ENCODE measurements at places on chromosomes 1 and 21.

DNA sequence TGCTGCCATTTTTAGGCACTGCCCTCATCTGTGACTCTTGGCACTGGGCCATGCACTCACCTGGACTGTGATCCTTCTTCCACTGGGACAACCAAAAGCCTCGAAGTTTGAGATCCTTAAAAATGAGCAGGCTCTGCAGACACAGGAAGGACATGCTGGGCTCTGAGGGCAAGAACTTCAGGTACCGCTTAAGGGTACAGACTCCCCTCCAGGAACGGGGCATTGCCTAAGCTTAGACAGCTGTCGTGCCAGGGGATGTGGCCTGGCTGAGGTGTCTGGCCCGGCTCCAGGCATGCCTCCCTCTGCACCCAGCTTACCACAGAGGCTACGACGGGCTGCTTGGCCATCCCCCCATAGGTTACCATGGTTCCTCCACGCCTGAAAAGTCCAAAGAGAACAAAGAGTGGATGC lies 14.2 kb upstream of the SRSF4 start:
- no peak for DNase-seq

DNA sequence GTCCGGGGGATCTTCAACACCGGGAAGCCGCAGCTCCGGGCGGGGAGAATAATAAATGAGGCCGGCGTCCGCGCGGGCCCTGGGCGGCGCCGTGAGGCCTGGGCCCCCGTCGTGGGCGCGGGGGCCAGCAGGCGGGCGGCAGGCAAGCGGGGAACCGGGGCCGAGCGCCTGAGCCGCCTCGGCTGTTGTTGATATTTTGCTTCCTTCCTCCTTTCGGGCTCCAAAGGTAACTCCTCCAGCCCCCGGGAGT lies at the start of gene MEF2D:
MEF2D (minus strand) TSS at position 233 of the 250 bp plus-strand sequence. CDS start 17,483 bp downstream, outside the sequence.
- no peak for DNase-seq

GRCh38 chr21:32035617-32036016 lies 162.8 kb downstream of the HUNK start:
- no peak for DNase-seq

- DNase-seq = no peak
Measured at GRCh38 chr1:176199707-176200106, 7.4 kb downstream of the COP1 start.

GRCh38 chr1:153493343-153493960 lies 33.0 kb upstream of the S100A7 start:
- no peak for DNase-seq

GRCh38 chr21:43645136-43645891 lies 14.0 kb downstream of the HSF2BP start:
- peak; percentile 57 for DNase-seq

DNA sequence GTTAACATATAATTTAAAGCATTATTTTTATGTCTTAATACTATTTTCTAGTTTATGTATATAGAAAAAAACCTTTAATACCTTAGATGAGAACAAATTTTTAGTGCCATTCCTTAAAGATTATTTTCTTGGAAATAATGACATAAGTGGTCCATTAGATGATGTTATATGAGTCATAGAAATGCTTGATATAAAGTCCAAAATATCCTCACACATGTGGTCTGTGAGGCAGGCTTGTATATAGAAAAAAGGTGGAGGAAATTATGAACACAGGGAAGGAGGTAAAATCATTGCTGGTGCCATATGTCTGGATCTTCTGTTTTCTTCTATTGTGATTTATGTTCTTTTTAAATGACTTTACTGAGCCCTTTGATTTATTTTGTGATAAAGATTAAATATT lies 79.3 kb downstream of the MAP3K7CL start:
- DNase-seq = no peak

GRCh38 chr1:928825-929661 lies 5.3 kb downstream of the SAMD11 start:
- no peak for DNase-seq

GRCh38 chr1:206828765-206829164 lies 36.7 kb upstream of the IL20 start:
- DNase-seq = no peak

DNA sequence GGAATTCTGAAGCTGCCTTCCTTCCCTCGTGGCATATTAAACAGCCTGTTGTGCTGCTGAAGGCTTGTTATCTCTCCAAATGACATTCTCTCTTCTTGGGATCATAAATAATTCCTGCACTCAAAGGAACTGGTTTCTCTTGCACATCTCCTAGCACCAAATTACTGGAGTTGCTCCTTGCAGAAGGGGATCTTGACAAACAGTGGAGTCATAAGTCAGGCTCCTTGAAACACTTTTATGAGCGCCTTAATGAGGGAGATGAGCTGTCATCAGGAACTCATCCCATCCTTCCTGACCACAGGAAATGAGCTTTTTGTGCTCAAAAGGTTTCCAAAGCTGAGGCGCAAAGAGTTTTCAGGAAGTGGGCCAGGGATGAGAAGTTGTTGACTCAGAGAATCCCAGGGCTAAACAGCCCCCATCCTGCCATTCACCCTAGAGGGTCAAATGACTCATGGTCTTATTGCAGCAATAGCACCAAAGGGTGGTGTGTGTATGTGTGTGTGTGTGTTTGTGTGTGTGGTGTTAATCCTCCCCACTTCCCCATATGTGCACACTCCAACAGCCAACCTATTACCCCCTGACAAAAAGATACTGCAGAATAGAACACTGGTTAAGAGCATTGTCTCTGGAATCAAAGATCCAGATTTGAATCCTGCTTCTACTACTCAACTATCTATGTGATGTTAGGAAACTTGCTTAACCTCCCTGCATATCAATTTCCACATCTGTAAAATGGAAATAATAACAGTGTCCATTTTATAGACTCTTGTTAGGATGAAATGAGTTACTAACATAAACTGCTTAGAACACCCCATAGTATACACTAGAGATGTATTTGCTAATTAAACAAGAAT lies 2.8 kb upstream of the PHC2 start:
- peak; percentile 74 for DNase-seq

- DNase-seq = no peak
Measured at GRCh38 chr1:866095-866494, 57.6 kb upstream of the SAMD11 start.

GRCh38 chr1:31951276-31951675 lies 13.1 kb upstream of the PTP4A2 start:
- DNase-seq = no peak

DNA sequence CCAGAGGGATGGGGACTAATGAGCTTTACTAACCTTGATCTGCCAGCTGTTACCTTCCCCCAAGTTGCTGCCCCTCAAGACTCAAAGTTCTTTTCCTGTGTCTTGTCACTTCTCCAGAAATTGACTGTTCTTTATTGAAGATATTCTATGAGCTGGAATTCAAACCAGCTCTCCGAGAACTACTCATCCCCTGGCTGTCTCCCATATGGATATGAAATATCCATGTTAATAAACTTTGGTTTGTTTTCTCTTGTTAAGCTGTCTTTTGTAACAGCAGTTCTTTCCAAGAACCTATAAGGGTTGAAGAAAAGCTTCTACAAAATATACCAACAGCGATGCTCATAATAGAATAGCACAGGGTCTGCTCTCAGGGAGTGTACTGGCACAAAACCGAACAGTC lies 77.0 kb downstream of the CAMK2N1 start:
- no peak for DNase-seq

GRCh38 chr1:203360547-203361185 lies 9.7 kb upstream of the FMOD start:
- no peak for DNase-seq

DNA sequence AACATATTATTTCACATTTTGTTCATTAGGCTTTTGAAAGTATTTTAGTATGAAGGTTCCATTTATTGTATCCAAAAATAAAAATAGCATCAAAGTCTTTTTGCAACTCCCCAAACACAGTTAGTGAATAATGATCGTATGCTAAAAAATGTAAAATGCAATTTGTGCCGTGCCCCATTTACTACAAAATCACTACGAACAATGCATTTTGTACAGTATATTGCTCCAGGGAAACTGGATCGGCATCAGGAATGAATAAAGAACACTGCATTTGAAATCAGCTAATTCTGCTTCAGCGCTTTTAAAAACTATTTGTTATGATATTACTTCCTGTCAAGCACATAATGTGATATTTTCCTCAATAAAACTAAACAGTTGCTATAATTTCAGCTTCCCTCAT lies 547.8 kb downstream of the DPYD start:
- DNase-seq = no peak

DNA sequence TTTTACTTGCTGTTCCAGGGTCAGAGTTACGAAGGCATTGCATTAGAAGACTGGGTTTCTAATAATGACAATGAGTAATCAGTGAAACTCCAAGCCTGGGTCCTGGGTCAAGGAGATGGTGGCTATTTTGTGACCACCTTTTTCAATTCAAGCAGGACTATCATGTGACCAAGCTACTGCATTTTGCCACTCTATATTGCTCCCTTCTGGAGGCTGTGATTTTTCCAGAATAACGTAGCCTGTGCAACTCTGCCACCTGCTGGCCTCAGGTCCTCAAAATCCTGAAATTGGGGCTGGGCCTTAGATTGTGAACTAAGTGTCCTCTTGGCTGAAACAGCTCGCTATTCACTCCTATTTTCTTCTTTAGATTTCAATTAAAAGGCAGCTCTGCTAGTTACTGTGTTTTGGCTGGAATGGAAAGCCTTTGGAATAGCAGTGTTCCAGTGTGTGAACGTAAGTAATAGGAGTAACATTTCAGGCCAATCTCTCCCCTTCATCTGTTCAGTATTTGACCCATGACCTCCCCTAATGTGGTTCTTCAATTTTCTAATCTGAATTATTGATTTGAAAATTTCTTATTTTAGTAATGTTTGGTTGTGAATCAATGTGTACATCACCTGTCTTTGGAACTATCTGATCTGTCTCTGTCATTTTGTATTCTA lies 52.9 kb upstream of the CD46 start:
- peak; percentile 20 for DNase-seq

- DNase-seq = peak; percentile 7
Measured at GRCh38 chr1:119674835-119675289, 26.8 kb upstream of the ZNF697 start.

- no peak for DNase-seq
Measured at GRCh38 chr1:118863688-118864087, 124.5 kb downstream of the TBX15 start.

GRCh38 chr1:200444478-200444877 lies 34.6 kb upstream of the ZNF281 start:
- no peak for DNase-seq

DNA sequence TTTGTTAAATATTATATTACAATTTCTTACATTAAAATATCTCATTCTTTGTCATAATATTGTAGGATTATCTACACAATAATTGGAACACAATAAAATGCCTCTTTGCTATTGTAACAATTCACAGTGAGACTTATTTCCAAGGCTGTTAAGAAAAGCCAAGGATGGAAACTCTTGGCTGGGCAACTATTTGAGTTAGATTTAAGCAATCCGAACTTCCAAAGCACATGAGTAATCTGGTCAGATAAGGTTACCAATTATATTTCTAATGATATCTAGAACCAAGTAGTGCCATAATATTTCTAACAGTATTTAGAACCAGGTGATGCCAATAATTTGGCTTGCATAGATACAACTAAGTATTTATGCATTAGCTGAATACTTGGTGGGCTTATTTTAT lies 154.7 kb upstream of the KCNK2 start:
- no peak for DNase-seq

- DNase-seq = no peak
Measured at GRCh38 chr1:41823471-41823870, 95.3 kb downstream of the HIVEP3 start.

DNA sequence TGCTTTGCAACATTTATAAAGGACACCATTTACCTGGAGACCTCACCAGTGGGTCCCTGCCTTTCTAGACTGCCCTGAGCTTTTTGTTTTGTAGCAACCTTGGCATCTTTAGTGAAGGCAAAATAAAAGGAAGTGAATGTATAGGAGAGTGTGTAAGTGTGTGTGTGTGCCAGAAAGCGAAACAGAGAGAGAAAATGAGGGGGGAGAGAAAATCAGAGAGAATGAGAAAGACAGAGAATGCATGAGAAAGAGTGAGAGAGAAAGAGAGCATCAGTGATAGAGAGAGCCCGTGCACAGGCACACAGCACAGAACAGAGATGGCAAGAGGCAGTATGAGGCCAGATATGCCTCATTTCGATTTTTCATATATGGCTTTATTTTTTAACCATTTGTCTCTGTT lies 57.5 kb downstream of the HSD3B1 start:
- no peak for DNase-seq

- DNase-seq = no peak
Measured at GRCh38 chr1:6359216-6360116, 34.1 kb downstream of the ACOT7 start.

DNA sequence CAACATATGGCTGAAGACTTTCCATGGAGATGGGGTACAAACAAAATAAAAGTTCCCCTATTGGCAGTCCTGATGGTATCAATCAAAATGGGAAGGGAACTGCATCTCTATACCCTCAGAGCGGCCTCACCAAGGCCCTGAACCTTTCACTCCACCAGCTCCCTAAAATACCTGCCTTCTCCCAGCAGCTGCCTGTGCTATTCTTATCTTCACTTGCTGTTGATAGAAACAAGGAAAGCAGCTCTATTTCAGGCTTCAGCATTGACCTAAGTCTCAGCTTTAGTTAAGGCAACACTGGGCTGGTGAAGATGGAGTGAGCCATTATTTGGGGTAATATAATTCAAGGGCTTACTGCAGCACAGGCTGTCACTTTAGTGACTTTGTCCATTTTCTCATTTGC lies 21.7 kb upstream of the PIGC start:
- no peak for DNase-seq

Measured in GDM1 (cell line).